ENCODE measurements at places on chromosomes 5 and 9.
A peak's percentile ranks its signal among the peaks of the same experiment; 100 is the strongest.

GRCh38 chr5:10667431-10668057 is 93.5 kb downstream of the DAP start:
- no peak for DNase-seq

DNA sequence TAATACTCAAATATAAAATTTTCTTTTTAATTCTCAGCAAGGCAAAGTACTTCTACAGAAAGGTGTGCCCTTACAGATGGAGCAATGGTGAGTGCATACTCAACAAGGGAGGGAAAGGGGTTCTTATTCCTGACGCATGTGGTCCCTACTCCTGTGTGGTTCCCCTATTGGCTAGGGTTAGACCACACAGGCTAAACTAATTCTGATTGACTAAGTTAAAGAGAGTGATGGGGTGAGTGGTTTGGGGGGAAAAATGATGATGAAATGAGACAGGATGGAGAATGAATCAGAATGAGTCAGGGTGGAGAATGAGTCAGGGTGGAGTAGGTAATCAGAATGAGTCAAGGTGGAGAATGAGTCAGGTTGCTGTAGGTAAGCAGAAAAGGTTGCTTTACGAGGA is 22.9 kb upstream of the HMGCS1 start:
- DNase-seq = no peak

GRCh38 chr9:613771-614347 is 227.6 kb upstream of the DMRT1 start:
- DNase-seq = peak; percentile 78

DNA sequence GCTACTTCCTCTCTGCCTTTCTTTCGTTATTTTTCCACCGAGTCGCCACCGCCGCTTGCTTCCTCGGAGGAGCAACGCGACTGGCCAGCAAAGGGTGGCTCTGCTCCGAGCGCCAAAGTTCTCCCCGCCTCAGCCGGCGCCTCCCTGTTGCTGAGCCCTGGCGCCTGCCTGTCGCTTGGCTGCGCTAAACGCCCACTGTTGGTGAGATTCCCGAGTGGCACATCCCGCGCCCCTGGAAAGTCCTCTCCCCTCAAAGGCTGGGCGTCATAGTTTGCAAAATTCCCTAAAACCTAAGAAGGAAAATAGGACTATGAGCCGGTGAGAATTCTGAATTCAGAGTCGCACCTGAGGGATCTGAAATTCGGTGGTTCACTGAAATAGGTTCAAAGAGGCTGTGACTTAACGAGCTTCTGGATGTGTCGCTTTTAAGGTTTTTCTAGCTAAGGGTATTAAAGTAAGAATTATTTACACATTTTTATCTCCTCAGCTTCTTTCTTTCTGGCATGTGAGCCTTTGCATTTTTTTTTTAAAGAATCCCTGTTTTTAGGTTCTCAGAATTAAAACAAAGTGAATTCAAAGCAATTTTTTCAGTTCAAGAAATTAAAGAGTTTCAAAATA is at the start of gene GRIN3A:
Gene GRIN3A, minus strand, starts transcription at position 82 of the 618 bp plus-strand sequence. CDS start 668 bp downstream, outside the sequence.
- peak; percentile 66 for DNase-seq

- no peak for DNase-seq
Observed at GRCh38 chr9:91814753-91815152, 135.3 kb downstream of the ROR2 start.

DNA sequence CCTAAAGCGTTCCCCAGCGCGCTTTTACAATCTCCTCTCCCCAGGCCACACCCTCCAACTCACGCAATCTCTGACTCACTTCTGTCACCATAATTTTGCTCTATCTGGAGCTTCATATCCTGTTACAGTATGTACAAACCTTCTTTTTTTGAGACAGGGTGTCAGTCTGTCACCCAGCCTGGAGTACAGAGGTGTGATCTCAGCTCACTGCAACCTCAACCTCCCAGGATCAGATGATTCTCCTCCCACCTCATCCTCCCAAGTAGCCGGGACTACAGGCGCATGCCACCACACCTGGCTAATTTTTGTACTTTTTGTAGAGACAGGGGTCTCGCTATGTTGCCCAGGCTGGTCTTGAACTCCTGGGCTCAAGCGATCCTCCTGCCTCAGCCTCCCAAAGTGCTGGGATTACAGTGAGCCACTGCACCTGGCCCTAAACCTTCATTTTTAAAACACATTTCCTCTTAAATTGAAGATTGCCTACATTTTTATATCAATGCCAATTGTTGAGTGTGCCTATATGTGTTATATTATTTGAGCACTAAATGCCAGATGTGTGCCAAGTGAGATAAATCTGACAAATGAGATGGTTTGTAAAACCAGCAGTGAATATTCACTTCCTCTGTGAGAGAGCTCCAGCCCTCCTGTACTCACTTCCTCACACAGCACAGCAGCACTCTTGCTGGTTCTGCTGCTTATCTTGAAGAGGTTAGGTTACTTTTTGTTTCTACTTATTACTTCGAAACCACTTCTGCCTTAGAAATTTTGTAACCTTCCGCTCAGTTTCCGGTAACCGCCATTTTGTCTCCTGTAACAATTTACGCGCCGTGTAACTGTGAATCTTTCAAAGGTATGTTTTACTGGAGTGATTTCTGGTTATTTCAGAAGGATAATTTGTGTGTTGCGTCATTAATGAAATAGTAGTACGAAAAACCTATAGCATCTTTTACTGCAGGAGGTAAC is 57.9 kb downstream of the DOCK8 start:
- no peak for DNase-seq

DNA sequence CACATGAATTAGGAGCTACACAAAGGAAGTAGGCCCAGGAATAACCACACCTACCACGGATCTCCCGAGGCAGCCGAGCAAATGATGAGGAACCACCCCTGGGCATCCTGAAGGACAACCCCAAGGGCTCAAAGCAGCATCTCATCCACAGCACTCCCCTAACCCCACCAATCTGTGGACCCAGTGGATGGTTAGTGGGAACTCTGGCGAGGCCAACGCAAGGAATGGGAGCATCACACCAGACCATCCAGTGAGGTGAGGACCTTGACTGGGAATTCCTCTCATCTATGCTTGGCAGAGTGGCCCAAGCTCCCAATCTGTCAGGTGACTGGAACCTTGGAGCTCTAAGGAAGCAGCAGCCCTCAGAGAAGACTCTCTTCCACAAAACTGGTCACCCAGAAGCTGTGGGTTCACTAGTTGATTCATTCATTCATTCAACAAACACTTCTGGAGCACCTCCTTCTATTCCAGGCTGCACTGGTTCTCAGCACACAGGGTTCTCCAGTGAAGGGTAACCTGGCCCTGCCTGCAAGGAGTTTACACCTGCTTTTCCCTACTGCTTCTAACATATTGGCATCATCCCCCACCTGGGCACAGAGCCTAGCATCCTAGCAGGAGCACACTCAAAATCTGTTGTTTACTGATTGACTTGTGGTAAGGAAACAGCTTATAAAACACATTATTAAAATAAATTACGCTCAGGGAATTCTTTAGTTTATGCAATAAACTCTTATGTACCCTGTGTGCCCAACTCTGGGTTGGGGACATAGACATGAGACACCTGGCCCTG is 4.9 kb downstream of the ACSL6 start:
- DNase-seq = no peak

GRCh38 chr5:132425009-132425937 is 55.8 kb downstream of the SLC22A5 start:
- no peak for DNase-seq

DNA sequence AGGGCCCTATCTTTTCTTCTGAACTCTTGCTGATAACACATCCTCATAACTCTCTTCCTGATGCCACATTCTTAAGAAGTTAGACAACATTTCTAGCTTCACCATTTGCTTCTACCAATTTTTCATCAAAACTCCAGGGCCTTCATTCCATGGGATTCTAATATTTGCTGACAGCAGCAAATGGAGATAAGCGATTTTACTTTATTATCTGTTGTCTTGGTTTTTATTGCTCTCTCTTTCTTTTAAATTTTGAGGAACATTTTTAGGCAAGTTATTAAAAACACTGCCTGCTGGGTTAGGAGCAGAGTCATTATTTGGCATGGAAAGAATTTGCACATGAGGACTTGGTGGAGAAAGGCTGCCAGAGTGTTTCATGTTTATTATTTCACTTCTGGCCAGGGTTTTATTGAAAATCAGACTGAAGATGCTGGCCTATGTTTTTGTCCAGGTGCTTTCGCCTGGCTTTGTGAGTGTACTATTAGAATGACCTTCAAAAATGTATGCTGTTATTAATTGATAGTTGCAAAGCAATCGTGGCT is 27.7 kb downstream of the NSG2 start:
- no peak for DNase-seq

DNA sequence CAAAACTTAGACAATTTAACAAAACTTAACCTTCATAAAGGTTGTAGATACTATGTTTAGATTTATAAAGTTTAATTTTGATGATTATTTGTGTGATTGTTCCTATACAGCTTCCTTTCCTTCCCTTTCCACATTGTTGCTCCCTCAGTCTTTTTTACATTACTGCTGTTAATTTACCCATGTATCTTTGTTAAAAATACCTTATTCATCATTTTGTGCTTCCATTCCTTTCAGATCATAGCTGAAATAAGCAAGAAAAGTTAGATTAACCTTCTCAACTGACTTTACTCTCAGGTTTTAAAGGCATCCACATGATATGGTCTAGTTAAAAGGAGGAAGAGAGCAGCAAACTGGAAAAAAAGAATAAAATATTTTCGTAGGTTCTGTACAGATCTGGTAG is 2.0 kb downstream of the SMAD5 start:
- no peak for DNase-seq

DNA sequence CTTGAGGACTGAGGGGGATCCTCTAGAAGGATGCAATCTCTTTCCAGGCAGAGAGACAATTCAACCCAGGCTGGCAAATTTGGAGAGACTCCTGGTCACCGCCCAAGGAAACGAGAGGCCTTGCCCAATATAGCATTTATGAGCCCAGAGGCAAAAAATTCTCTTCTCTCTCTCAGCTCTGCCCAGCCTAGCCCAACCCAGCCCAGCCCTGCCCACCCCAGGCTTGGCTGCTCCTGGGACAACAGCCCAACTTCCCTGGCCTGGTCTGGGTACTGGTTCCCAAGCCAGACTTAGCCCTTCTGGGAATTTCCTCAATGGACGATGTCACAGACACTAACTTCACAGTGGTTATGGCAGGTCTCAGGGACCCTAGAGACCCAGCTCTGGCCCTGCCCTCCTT is 116.5 kb downstream of the PSD2 start:
- no peak for DNase-seq

DNA sequence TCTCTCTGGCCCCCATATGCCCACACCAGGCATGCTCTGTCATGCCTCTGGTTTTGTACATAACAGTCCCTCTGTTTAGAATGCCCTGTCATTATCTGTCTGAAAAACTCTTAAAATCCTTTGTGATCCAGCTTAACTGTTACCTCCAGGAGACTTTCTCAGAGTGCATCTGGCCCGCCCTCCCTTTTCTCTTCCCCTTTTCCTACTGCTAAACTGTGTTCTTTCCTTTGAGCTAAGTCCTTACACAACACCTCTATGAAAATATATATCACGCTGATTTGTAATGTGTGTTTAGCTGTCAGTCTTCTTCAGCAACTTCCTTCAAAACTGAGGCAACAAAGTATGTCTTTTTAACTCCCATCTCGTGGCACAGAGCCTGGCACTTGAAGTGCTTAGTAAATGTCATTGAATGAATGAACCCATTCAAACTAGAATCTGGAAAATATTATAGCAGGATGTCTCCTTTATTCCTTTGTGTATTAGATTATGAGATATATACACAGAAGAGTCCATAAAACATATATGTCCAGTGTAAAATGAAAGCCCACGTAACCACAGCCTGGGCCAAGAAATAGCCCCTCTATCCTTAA is 166.2 kb upstream of the KLF9 start:
- DNase-seq = no peak

GRCh38 chr9:92650296-92650695 is 19.6 kb downstream of the IPPK start:
- no peak for DNase-seq

- no peak for DNase-seq
Observed at GRCh38 chr5:31393126-31393525, 138.8 kb downstream of the DROSHA start.

GRCh38 chr5:95743232-95743631 is 12.1 kb downstream of the RHOBTB3 start:
- DNase-seq = no peak

GRCh38 chr5:21931116-21931515 is 922.0 kb downstream of the CDH12 start:
- peak; percentile 50 for DNase-seq

DNA sequence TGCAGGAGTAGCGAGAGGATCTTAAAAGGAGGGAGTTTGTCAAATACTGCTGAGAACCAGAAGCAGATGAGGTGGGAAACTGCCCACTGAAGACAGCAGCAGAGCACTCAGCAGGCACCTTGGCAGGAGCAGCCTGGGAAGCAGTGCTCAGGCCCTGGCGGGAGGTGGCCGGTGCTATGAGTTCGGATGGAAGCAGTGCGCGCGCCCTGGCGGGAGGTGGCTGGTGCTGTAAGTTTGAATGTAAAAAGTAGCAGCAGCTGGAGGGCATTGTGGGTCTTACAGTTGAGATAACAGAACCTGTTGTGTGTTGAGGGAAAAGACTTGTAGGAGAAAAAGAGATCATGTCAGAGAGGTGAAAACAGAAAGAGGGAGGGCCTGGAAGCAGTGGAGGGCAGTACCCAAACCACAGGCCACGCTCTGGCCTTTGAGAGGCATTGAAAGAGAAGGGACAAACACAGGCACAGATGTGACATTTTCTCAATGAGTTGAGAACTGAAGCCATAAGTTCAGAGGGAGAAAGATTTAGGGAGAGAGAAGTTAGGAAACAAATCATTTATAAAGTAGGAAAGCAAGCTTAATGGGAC is 130.9 kb downstream of the ERCC6L2 start:
- DNase-seq = no peak

DNA sequence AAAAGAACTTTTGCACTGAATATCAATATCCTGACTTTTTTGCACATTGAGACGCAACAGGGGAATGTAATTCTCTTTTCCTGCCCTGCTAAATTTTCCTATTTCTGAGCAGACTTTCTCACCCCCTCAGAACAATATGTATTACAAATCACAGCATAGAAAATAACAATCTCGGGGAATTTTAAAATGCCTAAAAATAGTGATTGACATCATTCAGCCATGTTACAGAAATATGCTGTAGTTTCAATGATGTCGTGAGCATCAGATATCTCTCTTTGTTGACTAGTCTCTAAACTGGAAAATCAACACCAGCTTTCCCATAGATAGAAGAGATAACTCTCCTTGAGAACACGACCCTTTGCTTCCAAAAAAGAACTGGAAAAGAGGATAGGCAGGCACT is 166.7 kb downstream of the ZDHHC21 start:
- no peak for DNase-seq

DNA sequence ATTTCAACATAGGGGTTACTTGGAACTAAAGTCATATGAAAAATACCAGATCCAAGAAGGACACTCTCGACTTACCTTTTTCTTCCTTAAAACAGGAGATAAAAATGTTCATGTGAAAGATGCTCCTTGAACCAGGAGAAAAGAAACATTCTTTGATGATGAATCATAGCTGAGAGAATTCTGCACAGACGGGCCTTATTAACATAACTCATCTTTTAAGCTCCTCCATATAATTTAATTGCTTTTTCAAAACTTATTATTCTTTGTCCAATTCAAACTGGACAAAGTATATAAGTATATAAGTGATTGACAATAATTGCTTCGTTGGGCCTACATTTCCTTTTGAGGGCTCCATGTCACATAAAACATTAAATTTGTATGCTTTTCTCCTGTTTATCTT is 945.2 kb upstream of the C9orf72 start:
- no peak for DNase-seq
